ENCODE measurements at places on chromosomes 4 and X.

- no peak for DNase-seq
These were observed 18.6 kb downstream of the ARSJ start for GRCh38 chr4:113960684-113961321.

DNA sequence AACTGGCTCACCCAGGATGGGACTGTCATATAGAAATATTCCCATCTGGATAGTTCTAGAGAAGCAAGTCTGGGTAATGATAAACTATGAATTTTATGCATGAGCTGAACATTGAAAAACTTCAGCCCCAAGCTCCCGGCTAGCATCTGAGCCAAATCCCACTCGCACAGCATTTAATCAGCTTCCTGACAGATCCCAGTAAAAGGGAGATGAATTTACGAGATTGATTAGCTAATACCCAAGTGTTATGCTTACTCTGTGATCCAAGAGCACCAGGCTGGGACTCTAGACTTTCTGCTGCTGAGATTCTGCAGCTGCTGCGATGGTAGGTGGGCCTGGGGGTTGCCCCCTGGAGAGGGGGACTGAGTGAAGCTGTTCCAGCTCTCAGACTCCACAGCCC is 28.0 kb downstream of the FRMPD3 start:
- no peak for DNase-seq

DNA sequence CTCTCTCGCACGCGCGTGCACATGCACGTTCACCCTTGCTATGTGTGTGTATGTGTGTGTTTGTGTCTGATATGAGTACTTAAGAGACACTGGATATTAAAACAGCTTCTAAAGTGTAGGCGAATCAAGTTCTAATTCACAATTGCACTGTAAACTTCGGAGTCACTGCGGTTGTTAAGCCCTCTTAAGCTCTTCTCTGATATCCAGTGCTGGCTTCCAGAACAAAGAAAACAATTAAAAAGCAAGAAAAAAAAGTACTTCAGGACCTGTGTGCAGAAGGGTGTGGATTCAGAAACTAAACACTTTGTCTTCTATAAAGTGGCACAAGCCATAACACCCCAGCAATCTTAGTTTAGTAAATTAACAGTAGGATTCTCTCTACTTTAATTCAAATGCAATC is 300.2 kb downstream of the PCDH7 start:
- no peak for DNase-seq

- no peak for DNase-seq
These were observed 92.5 kb downstream of the AKAP4 start for GRCh38 chrX:50108264-50108663.

- DNase-seq, result peak; percentile 92
These were observed 66.1 kb downstream of the NR3C2 start for GRCh38 chr4:148376151-148376550.

DNA sequence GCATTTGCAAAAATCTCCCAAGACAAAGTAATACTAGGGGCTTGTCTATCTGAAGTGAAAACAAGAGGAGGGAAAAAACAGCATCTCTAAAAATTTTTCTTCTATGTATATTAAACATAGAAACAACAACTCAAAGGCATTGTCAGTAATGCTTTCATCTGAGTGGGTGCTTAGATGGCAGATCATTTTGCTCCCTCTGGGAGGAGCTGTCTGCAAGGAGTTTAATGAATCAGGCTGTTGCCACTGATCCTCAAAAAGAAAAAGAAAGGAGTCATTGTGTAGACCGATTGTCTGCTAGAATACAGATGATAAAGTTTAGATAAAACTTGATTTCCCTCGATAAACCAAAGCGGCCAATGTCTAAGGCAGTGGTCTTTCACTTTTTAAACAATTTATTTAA is 49.7 kb upstream of the KLHL8 start:
- peak; percentile 34 for DNase-seq

DNA sequence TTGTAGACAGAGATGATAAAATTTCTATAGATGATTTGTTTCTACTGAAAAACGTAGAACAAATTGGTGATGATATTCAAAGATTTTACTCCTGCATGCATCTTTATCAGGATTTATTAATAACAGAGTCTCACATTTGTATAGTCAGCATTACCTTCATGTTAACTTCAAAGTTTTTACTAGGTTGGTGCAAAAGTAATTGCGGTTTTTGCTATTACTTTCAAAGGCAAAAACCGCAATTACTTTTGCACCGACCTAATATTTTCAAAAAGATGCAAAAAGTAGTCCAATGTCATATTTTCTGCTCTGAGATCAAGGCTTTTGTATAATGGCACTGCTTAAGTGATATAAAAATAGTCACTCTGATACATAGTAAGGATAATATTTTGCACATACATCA is 536.4 kb upstream of the ADGRL3 start:
- no peak for DNase-seq

DNA sequence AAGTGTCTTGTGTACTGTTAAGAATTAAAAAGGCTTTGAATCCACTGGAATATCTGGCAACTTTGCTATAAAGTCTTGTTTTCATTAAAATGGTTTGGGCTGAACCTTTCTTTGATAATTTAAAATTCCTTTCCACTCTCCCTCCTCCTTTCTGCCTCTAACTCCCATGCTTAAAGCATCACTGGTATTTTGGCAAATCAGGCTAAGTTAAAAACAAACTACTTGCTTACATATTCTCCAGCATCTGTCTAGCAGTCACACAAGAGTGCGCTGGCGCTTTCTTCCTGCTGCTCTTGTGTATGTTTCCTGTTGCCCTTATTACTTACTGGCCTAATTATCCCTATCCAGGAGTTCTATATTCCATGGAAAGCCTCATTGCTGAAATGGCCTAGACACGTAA is 136.6 kb downstream of the VEGFC start:
- DNase-seq, result no peak

DNA sequence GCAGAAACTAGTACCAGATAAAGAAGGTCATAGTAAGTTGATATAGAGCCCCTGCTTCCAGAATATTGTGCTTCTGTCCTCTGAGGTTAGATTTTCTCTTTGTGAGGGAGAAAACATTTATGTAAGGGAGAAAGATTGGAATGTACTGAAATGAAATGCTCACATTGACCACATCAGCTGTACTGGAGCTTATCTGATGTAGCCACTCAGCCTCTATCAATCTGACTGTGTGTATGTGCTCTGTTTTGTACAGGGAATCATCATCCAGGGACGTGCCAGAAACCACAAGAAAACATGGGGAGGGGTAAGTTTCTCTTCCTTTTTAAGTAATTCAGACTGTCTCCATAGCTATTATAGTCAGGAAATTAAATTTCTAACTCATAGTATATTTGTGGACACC is 56.8 kb downstream of the PRRG1 start:
- DNase-seq, result no peak

DNA sequence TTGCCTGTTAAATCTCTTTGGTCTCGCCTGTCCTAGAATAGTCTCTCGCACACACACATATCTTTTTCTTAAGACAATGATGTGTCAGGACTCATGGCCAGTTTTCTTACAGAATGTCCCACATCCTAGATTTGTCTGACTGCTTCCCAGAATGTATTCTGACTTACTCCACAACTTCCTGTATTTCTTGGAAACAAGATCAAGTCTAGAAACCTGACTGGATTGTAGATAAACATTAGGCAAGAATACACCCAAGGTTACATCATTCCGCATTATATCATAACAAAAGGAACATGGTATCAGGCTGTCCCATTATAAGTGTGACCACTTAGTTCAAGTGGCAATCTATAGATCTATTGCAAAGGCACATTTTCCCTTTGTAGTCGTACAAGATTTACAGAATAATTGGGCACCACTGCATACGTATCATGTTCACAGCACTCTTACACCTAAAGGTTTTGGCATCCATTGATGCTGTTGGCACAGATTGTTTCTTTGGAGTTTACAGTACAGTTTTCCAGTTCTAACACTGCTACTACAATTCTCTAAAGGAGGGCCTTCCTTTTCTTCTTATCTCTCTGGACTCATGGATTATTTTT is 56.4 kb downstream of the FBXW7 start:
- peak; percentile 22 for DNase-seq

DNA sequence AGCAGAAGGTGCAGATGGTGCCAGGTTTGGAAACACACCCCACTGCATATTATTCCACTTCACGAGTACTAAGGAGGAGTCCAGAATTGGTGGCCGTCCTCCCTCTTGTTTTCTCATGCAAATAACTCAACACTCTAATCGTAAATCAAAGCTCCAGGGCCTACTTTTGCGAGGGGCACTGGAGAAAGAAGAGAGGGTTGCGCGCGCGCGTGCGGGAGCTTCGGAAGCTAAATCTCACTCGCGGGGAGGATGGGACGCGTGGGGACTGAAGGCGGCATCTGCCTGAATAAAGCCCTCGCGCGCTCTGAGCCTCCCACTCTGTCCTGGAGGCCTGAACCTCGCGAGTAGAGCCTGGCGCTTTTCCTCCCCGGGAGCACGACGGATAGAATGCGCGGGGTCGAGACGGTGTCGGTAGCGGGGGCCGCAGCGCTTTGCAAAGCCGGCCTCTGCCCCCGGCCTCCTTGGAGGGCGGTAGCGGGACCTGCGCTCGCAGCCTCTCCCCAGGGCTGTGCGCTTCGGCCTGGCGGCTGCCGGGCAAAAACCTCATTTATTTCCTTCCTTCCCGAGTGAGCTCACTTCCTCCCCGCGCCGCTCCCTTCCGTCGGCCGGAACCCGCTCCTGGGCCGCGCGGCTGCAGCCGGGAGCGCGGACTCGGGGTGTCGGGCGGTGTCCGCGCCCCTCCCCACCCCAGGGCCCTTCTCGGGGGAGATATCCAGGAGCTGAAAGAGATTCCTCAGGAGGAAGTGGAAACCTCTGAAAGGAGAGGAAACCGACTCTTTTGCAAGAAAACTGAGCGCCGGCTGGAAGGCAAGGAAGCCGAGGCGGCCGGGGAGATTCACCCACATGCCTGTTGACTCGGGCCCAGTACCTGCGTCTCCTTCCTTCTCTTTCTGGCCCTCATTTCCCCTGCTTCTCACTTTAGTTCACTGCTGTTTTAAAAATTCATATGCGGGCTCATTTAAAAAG is 20.7 kb downstream of the HAND2 start:
- peak; percentile 46 for DNase-seq

- peak; percentile 5 for DNase-seq
These were observed 32.9 kb downstream of the HERC6 start for GRCh38 chr4:88411491-88412096.

DNA sequence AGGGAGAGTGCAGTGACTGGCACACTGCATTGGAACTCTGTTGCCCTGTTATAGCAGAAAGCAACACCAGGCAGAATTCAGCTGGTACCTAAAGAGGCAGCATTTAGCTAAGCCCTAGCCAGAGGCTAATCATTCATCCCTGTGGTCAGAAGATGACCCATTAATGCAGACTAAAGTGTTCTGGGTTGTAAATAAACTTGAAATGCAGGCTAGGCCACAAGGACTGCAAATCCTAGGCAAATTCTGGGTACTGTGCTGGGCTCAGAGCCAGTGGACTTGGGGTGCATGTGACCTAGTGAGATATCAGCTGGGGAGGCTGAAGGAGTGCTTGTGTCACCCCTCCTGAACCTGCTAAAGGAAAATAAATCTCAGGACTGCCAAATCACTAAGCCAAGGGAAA is 91.2 kb downstream of the LPAR4 start:
- no peak for DNase-seq

DNA sequence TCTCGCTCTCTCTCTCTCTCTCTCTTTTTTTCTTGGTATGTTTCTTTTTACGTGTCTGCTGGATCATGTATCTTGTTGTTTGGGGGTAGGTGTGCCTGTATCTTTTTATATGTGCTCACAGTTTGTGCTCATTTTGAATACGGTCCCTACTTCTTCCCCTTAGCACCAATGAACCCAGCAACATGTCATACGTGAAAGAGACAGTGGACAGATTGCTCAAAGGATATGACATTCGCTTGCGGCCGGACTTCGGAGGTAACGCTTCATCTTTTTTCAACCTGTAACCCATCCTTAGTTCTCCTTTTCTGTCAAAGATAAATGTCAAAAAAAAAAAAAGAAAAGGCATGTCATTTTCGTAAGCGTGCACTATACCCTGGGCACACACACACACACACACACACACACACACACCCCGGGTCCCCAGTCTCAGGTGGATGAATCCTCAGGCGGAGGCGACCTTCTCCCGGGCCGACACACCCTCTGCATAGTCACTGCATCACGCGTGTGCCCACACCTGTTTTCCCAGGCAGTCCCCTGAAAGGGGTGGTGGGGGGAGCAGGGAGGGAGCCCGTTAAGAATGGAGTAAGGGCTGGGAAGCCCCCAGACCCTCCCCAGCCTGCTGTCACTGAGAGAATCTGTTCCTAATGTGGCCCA is 511 bp downstream of the GABRB1 start:
- no peak for DNase-seq

All from suppressor macrophage (primary cell).